Suprapubic skin (tissue), 4 donors: ENCODE measurements at places on chromosomes 7 and 10. TPM values are rescaled to one million over a fixed set of nuclear protein-coding genes. Genes with fewer than 3 reads are reported as not detected.

DNA sequence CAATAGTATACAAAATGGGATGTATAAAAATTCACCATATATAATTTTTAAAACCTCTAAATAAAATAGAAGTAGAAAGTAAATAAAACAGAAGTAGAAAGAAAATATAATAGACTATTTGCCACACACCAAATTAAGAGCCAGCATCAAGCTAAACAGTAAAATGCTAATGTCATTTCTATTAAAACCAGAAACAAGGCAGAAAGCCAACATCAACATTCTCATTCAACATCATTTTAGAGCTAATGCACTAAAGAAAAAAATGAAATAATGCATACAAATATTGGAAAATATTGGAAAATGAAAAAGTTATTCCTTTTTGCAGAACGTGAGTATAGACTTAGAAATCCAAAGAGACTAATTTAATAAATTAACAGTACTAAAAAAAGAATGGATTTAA, 23.4 kb upstream of the RELN start:
- no peak for DNase-seq
- no peaks in the 10 kb centered on the region for H3K36me3 ChIP-seq
- no peaks in the 10 kb centered on the region for H3K4me1 ChIP-seq
- H3K27ac ChIP-seq, result no peak overlapping the region

GRCh38 chr10:132064771-132065437, 842 bp upstream of the JAKMIP3 start:
- peaks cover 16% of the 10 kb centered on the region for H3K4me1 ChIP-seq
- H3K27me3 ChIP-seq, result no peaks in the 10 kb centered on the region
- H3K4me3 ChIP-seq, result peak overlapping the region; percentile 45
- H3K27ac ChIP-seq, result no peak overlapping the region
- peak; percentile 46 for DNase-seq
- H3K36me3 ChIP-seq, result no peaks in the 10 kb centered on the region

DNA sequence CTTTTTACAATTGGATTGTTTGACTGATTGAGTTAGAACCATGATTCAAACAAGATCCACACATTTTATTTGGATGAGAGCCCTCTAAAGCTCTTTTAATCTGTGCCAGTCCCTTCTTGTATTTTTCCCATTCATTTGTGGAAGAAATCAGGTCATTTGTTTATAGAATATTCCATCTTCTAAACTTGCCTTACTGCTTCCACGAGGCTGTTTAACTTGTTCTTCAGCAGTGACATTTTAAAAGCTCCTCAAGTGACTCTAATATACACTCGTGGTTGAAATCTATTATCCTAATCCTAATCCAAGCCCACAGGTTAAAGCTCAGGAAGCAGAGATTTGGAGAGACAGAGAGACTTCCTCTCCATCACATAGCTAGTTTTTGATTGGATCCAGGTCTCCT, 155.4 kb upstream of the SVIL start:
- H3K27ac ChIP-seq, result peak overlapping the region; percentile 14
- peaks cover 10% of the 10 kb centered on the region for H3K4me1 ChIP-seq
- H3K36me3 ChIP-seq, result no peaks in the 10 kb centered on the region
- no peak for DNase-seq
- H3K27me3 ChIP-seq, result no peaks in the 10 kb centered on the region
- no peak overlapping the region for H3K4me3 ChIP-seq

GRCh38 chr10:51894771-51895578, 195.6 kb upstream of the CSTF2T start:
- no peaks in the 10 kb centered on the region for H3K36me3 ChIP-seq
- H3K27ac ChIP-seq, result peak overlapping the region; percentile 66
- H3K4me1 ChIP-seq, result peaks cover 9% of the 10 kb centered on the region
- peak; percentile 74 for DNase-seq
- H3K27me3 ChIP-seq, result no peaks in the 10 kb centered on the region

GRCh38 chr10:3926675-3927525, 141.9 kb upstream of the KLF6 start:
- H3K36me3 ChIP-seq, result no peaks in the 10 kb centered on the region
- H3K4me1 ChIP-seq, result no peaks in the 10 kb centered on the region
- H3K27me3 ChIP-seq, result no peaks in the 10 kb centered on the region
- no peak overlapping the region for H3K27ac ChIP-seq
- DNase-seq, result no peak

DNA sequence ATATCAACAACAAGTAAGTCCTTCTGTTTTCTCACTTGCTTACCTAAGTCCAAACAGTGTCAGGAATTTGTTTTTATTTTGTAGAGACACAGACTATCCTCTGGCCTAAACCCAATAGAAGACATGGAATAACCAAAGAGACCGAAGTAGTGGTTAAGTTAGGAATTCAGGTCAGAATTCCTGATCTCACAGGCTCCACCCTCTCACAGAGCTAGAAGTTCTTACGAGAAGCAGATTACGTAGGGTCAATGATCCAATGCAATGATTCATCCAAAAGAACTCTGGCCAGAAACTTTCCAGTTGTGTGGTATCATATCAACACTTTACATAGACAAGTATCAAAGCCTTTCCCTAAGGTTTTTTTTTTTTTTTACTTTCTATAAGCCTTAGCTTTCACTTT, 73.8 kb downstream of the IQUB start:
- no peaks in the 10 kb centered on the region for H3K4me1 ChIP-seq
- H3K4me3 ChIP-seq, result no peak overlapping the region
- DNase-seq, result no peak
- no peak overlapping the region for H3K27ac ChIP-seq

GRCh38 chr10:5040010-5040673, 36.5 kb upstream of the AKR1C2 start:
- no peaks in the 10 kb centered on the region for H3K36me3 ChIP-seq
- H3K27ac ChIP-seq, result no peak overlapping the region
- no peak overlapping the region for H3K4me3 ChIP-seq

GRCh38 chr7:77455321-77455720, 39.2 kb upstream of the GSAP start:
- H3K27ac ChIP-seq, result no peak overlapping the region
- no peaks in the 10 kb centered on the region for H3K27me3 ChIP-seq
- no peak overlapping the region for H3K4me3 ChIP-seq
- H3K4me1 ChIP-seq, result peaks cover 11% of the 10 kb centered on the region
- no peak for DNase-seq
- no peaks in the 10 kb centered on the region for H3K36me3 ChIP-seq

The HTR5A gene
- not detected for total RNA-seq

The TSPAN13 gene
- total RNA-seq, result 17.2 TPM

The CALHM3 gene
- not detected for total RNA-seq

The ZCCHC24 gene
- 8.9 TPM for total RNA-seq

The DLX6 gene
- 0.98 TPM for total RNA-seq

The OPN1SW gene
- not detected for total RNA-seq
